ENCODE measurements at places on chromosomes 13 and 19.

- no peak for DNase-seq
These were observed 70.7 kb downstream of the PTPRS start for GRCh38 chr19:5269926-5270325.

DNA sequence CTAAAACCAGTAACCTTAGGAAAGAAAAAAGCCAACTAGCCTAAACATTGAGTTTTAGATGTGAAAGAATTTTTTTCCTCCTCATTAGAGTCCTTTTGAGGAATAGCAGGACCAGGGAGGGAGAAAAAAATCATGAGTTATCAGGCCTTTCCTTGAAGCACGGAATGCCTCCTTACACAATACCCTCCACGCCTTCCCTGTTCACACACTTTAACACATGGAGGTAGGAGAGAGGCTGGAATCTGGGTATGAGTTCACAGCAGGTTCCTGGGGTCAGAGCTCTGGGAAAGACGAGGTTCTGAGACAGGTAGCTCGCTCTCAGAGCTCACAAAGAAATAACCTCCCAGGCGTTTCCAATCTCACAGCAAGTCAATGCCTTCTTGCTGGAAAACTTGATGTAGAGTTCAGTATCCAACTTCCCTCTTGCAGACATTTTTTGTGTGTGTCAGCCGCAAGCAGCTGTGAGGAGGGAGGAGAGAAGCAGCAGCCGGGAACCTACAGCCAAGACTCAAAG lies 716 bp downstream of the ZNF573 start:
- no peak for DNase-seq

DNA sequence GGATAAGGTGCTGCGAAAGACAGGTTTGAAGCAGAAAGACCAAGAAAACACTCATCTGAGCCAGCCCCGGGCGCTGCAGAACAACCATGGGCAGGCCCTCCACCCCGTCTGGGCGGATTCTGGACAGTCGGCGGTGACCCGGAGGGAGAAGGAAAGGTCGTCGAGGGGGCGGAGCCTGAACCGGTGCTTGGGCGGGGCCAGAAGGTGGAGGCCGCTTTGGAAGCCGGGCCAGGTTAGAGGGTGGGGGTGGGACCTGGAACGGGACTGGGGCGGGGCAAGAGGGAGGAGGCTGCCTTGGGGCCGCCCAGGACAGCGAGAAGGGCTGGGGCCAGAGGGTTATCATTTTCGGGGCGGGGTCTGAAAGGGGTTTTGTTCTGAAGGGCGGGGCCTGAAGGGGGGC lies 5.0 kb upstream of the ZNF765 start:
- no peak for DNase-seq

GRCh38 chr13:29439601-29440388 lies 155.7 kb downstream of the SLC7A1 start:
- DNase-seq, result no peak

DNA sequence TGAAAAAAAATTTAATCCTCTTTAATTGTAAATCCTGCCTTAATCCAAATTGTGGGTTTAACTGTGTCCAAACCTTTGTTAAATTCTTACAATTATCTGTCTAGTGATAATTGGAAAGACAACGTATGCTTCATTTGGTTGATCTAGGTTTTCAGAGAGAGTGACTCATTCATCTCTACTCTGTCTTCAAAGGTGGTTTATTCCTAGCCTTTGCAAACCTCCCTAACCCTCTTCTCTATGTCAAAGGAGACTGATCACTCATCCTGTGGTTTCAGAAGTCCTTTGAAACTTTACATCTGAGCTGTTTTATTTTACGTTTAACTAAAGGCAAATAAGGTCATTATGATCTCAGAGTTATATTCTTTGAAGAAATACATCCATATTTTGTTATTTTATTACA lies 8.8 kb upstream of the OXGR1 start:
- DNase-seq, result no peak

DNA sequence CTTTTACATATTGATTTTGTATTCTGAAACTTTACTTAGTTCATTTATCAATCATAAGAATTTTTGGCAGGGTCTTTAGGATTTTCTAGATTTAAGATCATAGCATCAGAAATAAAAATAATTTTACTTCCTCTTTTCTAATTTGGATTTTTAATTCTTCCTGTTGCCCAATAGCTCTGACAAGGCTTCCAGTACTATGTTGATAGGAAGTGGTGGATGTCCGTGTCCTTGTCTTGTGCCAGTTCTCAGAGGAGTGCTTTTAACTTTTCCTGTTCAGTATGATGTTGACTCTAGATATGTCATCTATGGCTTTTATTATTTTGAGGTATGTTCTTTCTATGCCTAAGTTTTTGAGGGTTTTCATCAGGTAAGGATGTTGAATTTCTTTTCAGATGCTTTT lies 7.7 kb upstream of the KIR2DL4 start:
- no peak for DNase-seq

GRCh38 chr13:69391756-69392155 lies 715.9 kb upstream of the ATXN8OS start:
- DNase-seq, result no peak

GRCh38 chr19:34577056-34577455 lies 95.5 kb downstream of the WTIP start:
- no peak for DNase-seq

GRCh38 chr19:6091771-6092291 lies 18.5 kb downstream of the RFX2 start:
- DNase-seq, result no peak

- peak; percentile 75 for DNase-seq
These were observed 38.8 kb downstream of the ARHGEF7 start for GRCh38 chr13:111153977-111154332.

DNA sequence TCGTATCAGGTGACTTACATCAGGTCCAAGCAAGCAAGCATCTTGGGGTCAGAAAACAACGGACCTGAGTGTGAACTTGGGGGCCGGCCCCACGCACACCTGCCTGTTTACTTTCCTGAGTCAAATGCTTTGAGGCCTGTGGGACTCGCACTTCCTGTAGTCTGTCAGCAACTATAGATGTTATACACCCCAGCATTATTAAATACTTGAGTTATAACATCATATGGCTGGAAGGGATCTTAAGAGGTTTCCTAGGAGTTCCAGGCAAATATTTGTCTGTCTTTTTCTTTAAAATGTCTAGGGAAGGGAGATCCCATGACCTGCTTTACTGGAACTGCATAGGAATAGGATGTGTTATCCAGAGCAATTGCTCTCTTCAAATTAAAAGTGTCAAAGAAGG lies 280.6 kb downstream of the SHISA2 start:
- no peak for DNase-seq

DNA sequence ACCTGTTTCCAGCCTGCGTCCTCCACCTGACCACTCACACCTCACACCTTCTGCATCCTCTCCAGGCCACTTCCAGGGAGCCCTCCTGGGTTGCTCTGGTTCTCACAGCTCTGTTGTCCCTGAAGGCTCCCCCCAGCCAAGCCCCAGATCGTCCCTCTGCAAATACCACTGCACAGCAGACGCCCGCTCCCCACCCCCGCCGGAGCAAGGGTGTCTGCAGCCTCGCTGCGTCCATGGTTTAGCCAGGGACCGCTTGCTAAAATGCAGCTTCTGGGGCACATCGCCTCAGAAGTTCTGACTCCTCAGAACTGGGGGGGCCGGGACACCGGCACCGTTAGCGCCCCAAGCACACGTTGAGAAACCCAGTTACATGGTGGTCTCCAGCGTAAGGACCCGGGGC lies 983 bp downstream of the LINGO3 start:
- no peak for DNase-seq

DNA sequence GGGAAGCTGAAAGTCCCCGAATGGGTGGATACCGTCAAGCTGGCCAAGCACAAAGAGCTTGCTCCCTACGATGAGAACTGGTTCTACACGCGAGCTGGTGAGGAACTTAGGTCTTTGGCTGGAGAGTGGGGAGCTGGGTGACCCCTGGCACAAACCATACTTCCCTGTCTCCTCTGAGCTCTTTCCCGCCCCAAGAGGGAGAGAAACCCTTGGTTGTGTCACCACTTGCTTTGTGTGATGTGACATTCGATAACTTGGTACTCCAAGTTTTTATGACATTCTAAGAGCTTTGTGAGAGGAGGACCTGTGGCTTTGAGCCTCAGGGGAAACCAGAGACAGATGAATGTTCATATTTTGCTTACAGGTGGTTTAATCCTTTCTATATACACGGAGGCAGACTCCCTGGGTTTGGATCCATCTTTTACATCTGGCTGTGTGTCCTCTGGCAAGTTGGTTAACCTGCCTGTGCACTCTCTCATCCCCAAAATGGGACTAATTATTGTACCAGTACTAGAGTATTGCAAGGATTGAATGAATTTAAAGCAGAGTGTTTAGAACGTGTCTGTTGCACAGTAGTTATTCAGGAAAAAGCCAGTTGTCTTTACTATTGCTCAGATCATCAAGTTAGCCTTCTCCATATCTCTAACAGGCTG lies 1.2 kb downstream of the RPS19 start:
- no peak for DNase-seq

GRCh38 chr19:5827891-5828660 lies 11.4 kb downstream of the FUT6 start:
- DNase-seq, result peak; percentile 96

- DNase-seq, result no peak
These were observed 250.9 kb downstream of the DLEU7 start for GRCh38 chr13:50592412-50593155.

GRCh38 chr13:24851546-24851945 lies 87.6 kb downstream of the RNF17 start:
- no peak for DNase-seq

- DNase-seq, result no peak
These were observed 2.5 kb downstream of the CFD start for GRCh38 chr19:861756-862580.

DNA sequence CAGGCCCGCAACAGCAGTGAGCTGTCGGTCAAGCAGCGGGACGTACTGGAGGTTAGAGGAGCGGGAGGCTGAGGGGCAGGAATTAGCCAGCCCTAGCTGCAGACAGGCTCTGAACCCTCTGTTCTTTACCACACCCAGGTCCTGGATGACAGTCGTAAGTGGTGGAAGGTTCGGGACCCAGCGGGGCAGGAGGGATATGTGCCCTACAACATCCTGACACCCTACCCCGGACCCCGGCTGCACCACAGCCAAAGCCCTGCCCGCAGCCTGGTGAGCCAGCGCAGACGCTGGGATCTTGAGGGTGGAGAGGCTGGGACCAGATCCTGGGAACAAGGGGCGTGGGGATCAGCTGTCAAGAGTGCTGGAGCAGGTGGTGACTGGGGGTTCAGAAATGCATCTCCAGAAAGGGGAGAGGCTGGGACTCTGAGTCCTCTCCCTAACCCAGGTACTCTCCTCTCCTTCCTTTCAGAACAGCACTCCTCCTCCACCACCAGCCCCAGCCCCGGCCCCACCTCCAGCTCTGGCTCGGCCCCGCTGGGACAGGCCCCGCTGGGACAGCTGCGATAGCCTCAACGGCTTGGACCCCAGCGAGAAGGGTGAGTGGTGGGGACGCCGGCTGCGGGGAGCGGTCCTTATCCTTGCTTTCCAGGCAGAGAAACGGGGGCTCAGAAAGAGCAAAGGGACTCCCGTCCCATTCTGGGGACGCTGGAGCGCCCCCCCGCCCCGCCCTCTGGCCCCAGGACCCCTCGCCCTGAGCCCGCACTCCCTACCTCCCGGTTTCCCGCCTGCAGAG lies 10.4 kb downstream of the EPS8L1 start:
- DNase-seq, result no peak

DNA sequence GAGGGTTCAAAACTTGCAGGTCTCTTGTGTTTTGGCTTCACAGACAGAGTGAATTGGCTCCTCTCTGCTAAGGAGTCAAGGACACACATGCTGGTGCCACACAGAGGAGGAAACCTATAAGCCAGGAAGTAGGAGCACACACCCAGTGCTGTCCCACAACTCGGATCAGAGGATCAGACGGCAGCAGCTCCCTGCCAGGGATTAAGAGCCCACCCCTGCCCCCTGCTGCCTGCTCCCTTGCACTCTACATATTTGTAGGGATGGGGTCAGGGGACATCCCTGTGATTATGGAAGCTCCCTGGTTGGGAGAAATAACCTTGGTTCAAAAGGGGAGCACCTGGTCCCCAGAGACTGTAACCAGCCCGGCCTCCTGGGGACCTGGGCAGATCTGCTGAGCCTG lies 77.5 kb upstream of the CLDN10 start:
- no peak for DNase-seq

GRCh38 chr19:41784743-41785142 lies 11.6 kb upstream of the CEACAM3 start:
- no peak for DNase-seq

- no peak for DNase-seq
These were observed 109.8 kb downstream of the POSTN start for GRCh38 chr13:37488726-37489125.

DNA sequence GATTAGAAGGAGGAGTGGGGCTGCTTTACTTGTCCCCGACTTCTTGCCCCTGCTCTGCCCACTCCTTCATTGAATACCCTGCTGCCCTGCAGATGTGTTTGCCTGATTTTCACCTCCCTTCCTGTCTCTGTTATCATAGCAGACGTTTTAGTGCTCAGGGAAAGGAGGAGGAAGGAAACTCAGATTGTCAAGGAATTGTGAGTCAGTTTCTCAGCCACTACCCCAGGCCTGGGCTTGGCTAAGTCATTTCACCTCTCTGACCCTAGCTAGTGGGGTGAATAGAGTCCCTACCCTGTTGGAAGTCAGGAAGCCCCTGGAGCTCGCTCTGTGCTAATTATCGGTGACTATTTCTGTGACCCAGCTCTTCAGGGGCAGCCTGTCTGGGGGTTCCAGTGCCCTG lies 3.9 kb downstream of the BCKDHA start:
- no peak for DNase-seq

DNA sequence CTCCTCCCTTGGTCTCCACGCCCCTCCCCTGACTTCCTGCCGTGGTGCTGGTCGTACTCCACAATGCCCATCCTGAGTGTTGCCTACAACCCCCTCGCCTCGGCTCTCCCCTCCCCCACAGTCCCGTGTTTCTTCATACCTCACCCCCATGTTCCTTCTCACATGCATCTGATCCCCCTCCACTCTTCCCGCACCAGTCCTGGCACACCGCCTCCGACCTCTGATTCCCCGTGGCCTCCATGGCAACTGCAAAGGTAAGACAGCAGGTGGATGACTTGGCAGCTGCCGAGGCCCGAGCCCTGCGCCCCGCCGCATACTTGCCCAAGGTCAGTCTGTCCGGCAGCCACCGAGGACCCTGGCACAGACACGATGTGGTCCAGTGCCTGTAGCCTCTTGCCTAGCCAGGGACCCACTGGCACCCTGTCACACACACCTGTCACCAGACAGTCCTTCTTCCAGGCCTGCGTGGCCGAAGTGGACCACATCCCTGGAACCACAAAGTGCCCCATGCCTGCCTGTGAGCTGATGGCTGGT lies 16.1 kb upstream of the SDHAF1 start:
- DNase-seq, result no peak
